DMS153 (cell line): ENCODE measurements at places on chromosomes 4 and X.

DNA sequence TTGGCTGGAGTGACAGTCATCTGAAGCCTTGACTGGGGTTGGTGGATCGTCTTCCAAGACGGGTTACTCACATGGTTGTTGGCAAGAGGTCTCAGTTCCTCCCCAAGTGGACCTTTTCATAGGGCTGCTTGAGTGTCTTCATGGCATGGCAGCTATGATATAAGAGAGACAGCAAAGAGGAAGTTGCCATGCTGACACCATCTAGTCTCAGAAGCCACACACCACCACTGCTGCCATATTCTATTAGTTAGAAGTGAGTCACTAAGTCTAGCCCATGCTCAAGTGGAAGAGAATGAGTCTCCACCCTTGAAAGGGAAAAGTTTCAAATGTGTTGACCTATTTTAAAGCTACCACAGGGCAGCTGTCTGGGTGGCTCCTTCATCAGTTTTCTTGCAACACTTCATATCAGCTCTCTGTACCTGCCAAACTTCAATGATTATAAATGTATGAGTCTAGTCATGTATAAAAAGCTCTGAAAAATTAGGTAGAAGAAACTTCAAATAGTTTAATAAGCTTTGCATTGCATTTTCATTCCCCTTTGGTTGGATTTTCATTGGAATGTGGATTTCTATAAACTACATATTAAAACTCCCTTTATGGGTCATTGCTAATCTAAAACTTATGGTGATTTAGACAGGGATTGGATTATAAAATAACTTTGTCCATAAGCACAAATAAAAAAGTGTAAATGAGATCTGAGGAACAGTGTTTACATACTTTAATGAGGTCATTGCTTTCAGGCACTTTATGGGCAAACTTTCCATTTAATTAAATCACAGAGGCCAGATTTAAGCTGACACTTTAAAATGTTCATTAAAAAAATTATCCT lies 68.0 kb upstream of the ATXN3L start:
- no peak for DNase-seq

DNA sequence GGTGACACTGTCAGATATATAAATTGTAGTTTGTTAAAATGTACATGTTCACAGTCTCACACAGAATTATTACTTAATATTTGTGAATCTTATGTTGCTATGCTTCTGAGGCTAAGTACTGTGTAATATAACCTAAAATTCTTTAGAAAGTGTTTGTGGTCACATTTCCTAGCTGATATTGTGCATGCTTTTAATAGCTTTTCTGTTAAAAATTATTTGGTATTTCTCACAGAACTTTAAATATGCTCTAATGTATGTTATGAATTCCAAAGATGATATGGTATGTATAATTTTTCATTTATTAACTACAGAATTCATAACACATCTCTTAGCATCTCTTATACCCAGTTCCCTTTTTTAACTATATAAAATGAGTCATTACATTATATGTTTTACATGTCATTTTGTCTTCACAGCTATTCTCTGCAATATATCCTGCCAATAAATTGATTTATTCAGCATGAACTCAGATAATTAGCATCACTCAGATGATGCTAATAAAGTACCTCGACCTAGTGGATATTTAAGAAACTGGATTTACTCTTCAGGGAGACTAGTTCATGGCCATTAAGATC lies 9.3 kb downstream of the PTPN13 start:
- no peak for DNase-seq

DNA sequence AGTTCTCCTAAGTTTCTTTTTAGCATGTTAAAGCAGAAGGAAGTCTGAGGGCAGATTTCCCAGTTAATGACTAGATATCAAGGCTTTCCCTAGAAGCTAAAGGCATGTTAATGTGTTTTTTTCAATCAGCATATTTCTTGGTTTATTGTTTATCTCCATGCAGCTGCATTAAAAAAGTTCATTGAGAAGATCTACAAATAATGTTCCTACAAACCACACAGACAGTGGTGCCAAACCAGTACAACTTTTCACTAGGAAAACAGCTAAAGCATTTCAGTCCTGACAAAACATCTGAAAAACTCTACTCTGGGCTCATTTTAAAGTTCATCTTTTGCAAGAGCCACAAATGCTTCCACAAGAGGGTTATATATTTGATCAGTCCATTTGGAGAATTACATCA lies 320.0 kb downstream of the ADGRL3 start:
- DNase-seq, result no peak

DNA sequence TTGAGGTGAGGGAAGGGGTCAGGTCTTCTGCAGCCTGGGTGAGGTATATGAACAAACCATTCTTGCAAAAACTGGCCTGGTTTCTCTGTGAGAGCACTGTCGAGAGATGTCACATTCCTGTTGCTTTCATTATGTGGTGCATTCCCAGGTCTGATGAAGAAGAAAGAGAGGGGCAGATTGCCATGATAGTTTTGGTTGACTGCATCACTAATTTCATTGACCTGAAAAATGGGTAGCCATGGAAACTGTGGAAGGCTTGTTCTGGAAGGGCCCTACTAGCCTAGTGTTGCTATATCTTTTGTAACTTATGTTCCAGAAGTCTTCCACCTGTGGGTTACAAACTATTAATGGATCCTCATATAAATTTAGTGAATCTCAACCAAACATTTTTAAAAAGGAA lies 32.9 kb upstream of the CYBB start:
- no peak for DNase-seq

GRCh38 chr4:83297548-83298260 lies 13.1 kb upstream of the COQ2 start:
- no peak for DNase-seq

GRCh38 chr4:106370214-106370613 lies 1.6 kb upstream of the GIMD1 start:
- no peak for DNase-seq

- DNase-seq, result no peak
Observed at GRCh38 chrX:133741303-133741702, 244.1 kb downstream of the GPC3 start.

- no peak for DNase-seq
Observed at GRCh38 chrX:47247206-47247998, 14.6 kb downstream of the USP11 start.

- DNase-seq, result no peak
Observed at GRCh38 chr4:78424461-78424860, 127.1 kb upstream of the ANXA3 start.

DNA sequence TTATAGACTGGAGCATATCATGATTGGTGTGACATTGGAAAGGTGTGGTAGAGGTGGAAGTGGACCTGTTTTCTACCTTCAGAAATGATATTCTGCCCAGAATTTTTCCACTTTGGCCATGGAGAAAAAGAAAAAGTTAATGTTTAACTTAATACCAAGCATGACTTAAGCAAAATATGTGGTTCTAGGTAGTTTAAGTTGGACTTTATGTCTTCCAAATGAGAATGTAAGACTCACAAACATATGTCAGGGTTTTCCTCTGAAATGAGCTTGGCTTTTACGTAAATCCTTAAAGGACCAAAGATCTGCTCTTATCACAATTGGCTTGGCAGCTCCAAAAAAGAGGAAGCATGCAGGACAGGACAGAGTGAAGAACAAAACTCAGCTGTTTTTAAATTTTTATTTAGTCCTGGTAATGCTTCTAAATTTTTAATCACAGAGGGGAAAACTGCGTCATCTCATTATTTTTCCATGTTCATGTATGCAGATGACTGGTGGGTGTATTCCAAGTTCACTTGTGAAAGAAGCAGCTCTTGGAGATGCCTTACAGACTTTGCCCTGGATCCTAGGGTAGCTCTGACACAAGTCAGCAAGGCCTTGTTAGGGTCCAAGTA lies 98.2 kb downstream of the ANK2 start:
- DNase-seq, result no peak

DNA sequence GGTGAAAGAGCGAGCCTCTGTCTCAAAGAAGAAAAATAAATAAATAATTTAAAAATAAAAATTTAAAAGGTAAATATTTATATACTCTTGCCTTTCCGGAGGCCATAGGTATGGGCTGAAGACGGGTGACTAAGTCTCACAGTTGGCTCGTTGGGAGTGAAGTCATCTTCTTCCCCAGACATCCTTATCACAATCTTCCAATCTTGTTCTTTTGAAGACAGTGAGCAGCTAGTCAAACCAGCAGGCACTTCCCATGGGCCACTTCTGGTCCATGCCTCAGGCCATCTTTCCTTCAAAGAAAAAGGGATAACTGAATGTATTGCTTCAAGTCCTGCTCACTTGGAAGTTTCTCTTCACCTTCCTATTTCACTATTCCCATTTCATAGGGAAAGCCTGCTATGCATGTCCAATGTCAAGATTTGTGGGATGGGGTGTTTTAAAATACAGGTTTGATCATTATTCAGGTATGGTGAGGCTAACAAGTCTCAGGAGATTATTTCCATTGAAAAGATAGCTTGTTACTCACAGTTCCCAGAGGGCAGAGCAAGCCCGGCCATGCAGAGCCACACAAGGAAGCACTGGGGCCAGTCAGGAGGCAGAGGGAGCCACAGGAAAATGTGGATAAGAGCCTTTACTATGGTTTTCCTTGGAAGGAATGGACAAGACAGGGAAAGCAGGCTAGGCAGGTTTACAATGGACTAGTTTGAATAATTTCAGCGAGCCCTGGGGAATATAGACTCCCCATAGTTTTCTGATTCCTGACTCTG lies 33.3 kb upstream of the VCX2 start:
- no peak for DNase-seq
